ENCODE measurements at places on chromosomes 16 and 17.
A peak's percentile ranks its signal among the peaks of the same experiment; 100 is the strongest.

DNA sequence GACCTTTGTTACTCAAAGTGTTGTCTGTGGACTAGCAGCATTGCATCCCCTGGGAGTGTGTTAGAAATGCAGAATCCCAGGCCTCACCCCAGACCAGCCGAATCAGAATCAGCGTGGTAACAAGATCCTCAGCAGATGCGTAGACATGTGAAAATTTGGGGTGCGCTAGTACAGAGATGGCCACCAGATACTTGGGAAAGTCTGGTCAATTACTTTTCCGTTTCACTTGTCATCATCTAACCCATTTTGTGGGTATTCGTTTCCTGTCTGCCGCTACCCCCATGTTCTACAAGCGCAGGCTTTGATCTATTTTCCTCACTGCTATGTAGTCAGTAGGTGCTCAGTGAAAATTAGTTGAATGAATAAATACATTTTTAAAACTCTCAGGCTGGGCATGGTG is 33.1 kb upstream of the HERPUD1 start:
- DNase-seq = no peak

- DNase-seq = no peak
Observed at GRCh38 chr17:17603178-17603894, 11.8 kb upstream of the PEMT start.

- no peak for DNase-seq
Observed at GRCh38 chr17:12247761-12248160, 227.1 kb downstream of the MAP2K4 start.

GRCh38 chr16:27174007-27174406 is 29.3 kb upstream of the KDM8 start:
- peak; percentile 42 for DNase-seq

GRCh38 chr16:25073854-25074253 is 37.7 kb upstream of the LCMT1 start:
- DNase-seq = no peak

GRCh38 chr17:16419929-16420271 is 4.5 kb downstream of the TRPV2 start:
- DNase-seq = no peak

GRCh38 chr17:71029246-71029645 is 859.9 kb downstream of the KCNJ2 start:
- DNase-seq = no peak

DNA sequence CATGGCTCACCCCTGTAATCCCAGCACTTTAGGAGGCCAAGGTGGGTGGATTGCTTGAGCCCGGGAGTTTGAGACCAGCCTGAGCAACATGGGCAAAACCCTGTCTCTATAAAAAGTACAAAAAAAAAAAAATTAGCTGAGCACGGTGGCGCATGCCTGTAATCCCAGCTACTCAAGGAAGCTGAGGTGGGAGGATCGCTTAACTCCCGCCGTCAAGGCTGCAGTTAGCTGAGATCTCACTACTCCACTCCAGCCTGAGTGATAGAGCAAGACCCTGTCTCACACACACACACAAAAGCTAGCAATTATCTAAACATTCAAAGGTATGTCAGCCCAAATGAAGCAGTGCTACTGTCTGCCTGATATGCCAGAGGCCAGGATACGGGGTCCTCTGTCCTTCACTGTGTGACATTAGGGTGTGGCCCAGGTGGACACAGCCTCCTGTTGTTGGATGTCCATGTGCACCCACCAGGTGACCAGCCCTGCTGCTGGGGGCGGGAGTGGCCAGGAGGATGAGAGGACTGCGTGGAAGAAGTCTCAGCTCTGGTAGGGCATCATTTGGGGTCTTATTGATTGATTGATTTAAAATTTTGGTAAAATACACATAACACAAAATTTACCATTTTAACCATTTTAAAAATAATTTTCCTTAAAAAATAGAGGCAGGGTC is 3.9 kb downstream of the NLRC3 start:
- no peak for DNase-seq

DNA sequence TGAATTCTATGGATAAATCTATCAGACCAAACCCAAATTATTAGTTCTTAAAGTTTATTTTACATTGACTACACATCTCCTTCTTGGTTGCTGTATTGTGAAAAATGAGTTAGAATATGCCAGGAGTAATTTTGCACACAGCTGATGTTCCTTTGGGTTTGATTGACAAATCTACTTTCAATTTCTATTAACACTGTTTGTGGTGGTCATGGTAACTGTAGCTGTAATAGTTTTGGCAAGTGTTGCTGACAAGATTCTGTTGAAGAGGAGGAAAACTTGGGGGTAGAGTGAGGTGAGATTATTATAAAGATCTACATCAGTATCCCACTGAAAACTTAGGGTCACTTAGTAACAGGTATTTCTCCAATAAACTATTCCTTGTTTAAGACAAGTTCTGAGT is 30.3 kb downstream of the MRTFB start:
- no peak for DNase-seq

GRCh38 chr17:76492989-76493501 is 8.2 kb downstream of the RHBDF2 start:
- DNase-seq = no peak

All from activated CD4-positive, alpha-beta T cell treated with anti-CD3 and anti-CD28 coated beads, Interleukin-2, amount 50 U/mL, for 4 hours (primary cell).